T-helper 17 cell (primary cell): ENCODE measurements at places on chromosomes 7 and 10. TPM values are rescaled to one million over a fixed set of nuclear protein-coding genes. Genes with fewer than 3 reads are reported as not detected.
A peak's percentile ranks its signal among the peaks of the same experiment; 100 is the strongest.

- H3K27me3 ChIP-seq: peaks cover 4% of the 10 kb centered on the region
- DNase-seq: no peak
- H3K4me3 ChIP-seq: no peak overlapping the region
- H3K36me3 ChIP-seq: no peaks in the 10 kb centered on the region
These were observed 135.4 kb downstream of the CXCL12 start for GRCh38 chr10:44249490-44249889.

DNA sequence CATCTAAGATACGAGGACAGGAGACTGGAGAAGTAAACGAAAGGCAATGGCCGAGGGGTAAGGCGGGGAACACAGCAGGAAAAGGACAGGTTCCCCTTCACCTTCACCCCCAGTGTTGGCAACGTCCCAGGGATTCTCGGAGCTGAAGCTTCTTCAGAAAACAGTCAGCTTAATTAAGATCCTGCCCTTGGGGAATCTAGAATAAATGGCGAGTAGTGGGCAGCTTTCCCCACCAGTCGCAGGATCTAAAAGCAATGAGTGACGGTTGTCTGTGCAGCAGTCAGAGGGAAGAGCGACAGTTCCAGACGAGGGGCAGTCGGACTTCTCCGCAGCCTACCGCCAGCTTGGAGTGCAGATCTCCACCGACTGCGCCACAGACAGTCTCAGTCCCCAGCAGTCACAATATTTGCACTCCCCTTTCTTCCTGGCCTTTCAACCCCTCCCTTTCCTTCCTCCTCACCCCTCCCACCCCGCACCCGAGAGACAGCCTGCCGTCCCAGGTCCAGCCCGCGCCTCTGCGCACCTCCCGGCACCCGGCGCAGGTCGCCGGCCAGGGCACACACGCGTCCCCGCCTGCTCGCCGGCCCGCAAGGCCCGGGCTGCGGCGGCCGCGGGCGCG lies 10.9 kb upstream of the SP8 start:
- DNase-seq: no peak
- H3K27me3 ChIP-seq: peaks cover 56% of the 10 kb centered on the region
- no peak overlapping the region for H3K27ac ChIP-seq
- H3K4me3 ChIP-seq: peak overlapping the region; percentile 91

DNA sequence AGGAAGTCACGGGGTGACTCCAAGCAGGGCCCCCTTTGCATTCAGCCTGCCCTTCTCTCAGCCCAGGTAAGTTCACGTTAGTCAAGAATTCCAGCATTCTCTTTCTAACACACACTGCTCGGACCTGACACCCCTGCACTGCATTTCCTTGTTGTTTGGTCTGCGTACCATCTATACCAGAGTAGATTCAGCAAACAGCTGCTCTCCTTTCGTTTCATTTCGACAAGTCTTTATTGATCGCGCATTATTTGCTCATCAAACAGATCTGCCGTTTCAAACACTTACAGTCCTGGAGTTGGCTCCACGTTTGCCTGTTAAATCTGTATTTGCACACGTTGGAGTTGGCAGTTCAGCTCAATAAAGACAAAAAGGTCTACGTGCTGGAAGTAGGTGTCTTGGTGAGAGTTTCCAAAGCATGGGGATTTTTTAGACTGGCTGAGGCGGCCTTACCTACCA lies 495.1 kb downstream of the RPS24 start:
- no peak overlapping the region for H3K4me3 ChIP-seq
- H3K27ac ChIP-seq: no peak overlapping the region
- H3K4me1 ChIP-seq: peaks cover 14% of the 10 kb centered on the region
- peaks cover 21% of the 10 kb centered on the region for H3K27me3 ChIP-seq

DNA sequence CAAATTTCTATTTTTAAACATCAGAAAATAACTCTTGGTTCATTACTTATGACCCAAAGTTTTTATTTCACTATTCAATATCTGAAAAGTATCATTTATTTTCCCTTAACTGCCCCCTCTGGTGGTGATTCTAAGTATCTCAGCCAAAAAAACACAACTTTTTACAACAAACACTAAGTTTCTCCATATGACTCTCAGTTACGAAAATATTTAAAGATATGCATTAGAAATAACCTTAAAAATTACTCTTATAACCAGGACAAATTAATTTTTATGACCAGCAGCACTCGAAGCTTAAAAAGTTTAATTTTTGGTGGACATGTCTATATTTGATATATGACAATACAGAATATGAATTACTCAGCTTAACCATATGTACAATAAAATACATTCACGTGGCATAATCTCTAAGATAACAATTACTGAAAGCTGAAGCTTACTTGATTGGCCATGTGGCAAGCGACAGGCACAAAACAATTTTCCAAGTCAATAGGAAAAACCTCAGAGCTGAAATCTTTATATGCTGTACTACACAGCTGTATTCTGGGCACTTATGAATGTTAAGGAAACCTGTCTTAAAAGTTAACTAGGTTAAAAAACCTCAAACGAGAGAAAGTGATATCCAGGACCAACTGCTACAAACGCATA lies 2.3 kb downstream of the HNRNPA2B1 start:
- H3K27me3 ChIP-seq: peaks cover 4% of the 10 kb centered on the region
- peaks cover 21% of the 10 kb centered on the region for H3K36me3 ChIP-seq
- no peak for DNase-seq
- peak overlapping the region; percentile 97 for H3K4me3 ChIP-seq
- peaks cover 54% of the 10 kb centered on the region for H3K4me1 ChIP-seq
- H3K27ac ChIP-seq: peak overlapping the region; percentile 99

DNA sequence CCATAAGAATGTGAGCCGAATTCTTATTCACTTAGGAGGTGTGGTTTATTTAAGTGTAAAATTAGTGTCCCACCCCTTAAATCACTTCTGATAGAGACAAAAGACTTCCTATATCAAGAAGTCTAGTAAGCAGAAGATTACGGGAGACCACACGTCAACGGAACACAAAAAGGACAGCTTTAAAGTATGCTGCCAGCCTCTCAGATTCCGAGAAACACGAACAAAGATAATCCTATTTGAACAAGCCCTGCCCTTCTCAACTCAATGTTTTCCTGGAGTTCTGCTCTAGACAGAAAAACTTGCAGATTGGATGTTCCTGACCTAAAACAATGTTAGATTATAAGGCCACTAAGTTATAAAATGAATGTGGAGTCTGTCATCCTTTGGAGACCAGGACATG lies 4.9 kb upstream of the MCU start:
- peaks cover 6% of the 10 kb centered on the region for H3K36me3 ChIP-seq
- H3K27me3 ChIP-seq: peaks cover 42% of the 10 kb centered on the region
- no peak for DNase-seq
- H3K4me1 ChIP-seq: peaks cover 5% of the 10 kb centered on the region
- no peak overlapping the region for H3K27ac ChIP-seq

DNA sequence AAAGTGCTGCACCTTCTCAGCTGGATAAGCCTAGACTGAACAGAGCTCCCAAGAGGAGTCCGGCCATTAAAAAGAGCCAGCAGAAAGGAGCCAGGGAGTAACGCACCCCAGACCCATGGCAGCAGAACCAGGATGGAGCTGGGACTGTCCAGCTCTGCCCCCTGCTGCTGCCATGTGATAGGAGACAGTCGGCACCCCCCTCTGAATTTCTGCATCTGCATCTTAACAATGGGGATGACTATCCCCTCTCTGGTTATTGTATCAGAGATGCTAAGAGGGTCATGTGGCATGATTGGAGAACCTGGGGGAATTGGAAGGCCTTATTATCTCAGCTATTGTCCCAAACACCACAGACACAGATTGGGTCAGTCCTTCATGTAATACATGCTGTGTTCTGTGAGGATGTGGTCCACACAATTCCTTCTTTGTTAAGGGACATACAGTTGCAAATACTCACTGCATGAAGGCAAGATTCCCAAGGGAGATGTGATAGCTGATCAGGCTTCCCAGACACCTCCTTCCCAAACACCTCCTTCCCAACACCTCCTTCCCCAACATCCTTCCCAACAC lies 29.3 kb downstream of the PLEKHS1 start:
- H3K4me1 ChIP-seq: peaks cover under 1% of the 10 kb centered on the region
- H3K27ac ChIP-seq: no peak overlapping the region
- peaks cover 3% of the 10 kb centered on the region for H3K36me3 ChIP-seq
- no peak for DNase-seq

DNA sequence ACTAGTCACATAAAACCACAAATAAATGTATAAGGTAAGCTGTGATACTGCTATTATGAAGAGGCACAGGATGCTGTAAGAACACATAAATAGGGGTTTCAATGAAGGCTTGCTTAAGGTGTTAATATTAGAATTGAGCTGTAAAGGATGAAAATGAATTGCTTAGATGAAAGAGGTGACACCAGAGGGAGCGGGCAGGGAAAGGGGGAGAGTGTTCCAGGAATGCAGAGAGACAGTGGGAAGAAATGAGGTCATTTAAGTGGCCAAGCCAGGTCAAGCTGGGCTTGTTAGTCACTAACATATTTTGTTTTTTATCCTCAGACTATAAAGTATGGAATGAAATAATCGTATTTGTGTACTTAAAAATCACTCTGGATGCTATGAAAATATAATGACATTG lies 193.5 kb downstream of the NRG3 start:
- no peaks in the 10 kb centered on the region for H3K36me3 ChIP-seq
- H3K27ac ChIP-seq: no peak overlapping the region
- no peaks in the 10 kb centered on the region for H3K4me1 ChIP-seq
- no peak for DNase-seq
- H3K4me3 ChIP-seq: no peak overlapping the region

The CREM gene
- total RNA-seq: 50.8 TPM

The LHFPL3 gene
- total RNA-seq: not detected

The ZNF680 gene
- total RNA-seq: 9.0 TPM
